ENCODE measurements at places on chromosomes 16 and 17.

- no peak for DNase-seq
These were observed 4.5 kb upstream of the CA4 start for GRCh38 chr17:60145006-60145935.

GRCh38 chr17:40615068-40615840 is 32.4 kb downstream of the SMARCE1 start:
- peak; percentile 74 for DNase-seq

GRCh38 chr16:50742576-50743200 is 802 bp downstream of the CYLD start:
- peak; percentile 84 for DNase-seq

DNA sequence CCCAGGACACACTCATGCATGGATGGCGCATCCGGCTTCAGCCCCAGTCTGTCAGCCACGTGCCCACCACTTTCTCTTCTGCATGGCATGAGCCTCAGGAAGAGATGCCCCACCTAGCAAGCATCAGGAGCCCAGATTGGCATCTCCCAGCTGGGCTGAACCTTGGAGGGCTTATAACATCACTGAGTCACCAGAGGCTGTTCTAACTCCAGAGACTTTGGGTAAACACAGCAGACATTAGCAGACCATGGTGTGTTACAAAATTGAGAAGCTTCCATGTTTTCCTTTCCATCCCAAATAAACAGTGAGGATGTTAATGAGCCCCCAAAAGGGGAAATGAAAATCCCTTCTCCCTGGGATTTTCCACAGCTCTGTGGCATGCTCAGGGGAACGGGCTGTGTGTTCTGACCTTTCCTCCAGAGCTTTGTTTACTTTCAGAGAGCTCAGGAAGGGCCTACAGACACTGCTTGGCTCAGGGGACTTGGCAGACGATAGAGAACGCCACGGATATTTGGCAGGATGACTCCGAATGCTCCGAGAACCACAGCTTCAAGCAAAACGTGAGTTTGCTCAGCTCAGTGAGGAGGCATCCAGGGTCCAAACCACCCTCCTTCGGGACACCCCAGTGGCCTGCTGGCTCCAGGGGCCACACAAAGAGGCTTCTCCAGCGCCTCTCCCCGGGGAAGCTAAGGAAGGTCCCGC is 16.5 kb downstream of the GLP2R start:
- no peak for DNase-seq

GRCh38 chr16:78884204-78884603 is 716.3 kb downstream of the MAF start:
- no peak for DNase-seq

GRCh38 chr17:50173335-50173941 is 7.6 kb downstream of the SGCA start:
- DNase-seq, result no peak

DNA sequence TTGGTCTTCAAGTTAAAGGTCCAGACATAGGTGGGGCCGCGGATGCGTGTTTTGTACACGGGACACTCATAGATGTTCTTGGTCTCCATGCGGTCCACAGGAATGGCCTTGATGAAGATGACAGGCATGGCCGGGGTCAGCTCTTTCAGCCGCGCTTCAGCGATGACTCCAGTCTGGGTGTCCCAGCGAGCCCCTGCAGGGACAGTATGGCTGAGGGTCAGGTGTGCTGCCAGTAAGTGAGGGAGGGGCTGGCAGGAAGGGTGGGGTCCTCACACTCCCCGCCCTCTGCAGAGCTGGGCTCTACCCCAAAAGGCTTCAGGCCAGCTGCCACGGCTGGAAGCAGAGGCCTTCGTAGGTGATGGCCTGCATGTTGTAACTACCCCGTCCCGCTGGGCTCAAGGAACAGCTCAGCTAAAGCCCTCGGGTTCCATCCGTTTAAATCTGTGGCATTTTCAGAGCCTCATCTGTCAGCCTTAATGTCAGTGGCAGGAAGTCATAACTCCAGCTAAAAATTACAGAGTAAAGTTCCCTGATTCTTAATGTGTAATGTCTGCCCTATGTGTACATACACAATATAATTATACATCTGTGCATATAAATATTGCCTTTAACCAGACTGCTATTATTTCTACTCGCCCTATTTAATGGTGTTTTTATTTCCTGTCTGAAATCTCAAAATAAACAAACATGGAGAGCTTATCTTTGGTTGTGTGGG is 45.7 kb downstream of the PGS1 start:
- no peak for DNase-seq

GRCh38 chr17:75114552-75115314 is 5.0 kb downstream of the ARMC7 start:
- no peak for DNase-seq

- no peak for DNase-seq
These were observed 9.2 kb downstream of the ALOXE3 start for GRCh38 chr17:8108972-8109660.

GRCh38 chr17:38753071-38753506 is 548 bp downstream of the PSMB3 start:
- DNase-seq, result no peak

DNA sequence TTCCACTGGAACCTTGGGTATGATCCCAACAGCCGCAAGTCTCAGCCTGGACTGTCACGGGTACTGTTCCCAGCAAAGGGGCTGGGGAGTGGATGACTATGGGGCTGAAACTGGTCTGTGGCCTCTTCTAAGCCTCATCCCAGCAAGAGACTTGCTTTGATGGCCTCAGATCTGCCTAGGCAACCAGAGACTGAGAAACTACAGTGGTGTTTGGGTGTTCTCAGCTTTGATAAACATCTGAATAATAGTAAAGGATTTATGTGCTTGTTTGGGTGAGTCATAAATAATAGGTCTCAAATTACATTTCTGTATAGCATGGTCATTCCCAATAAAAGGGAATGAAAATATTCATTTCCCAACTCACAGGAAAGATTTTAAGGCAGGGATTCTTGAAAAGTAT is 30.2 kb upstream of the ULK2 start:
- DNase-seq, result no peak

DNA sequence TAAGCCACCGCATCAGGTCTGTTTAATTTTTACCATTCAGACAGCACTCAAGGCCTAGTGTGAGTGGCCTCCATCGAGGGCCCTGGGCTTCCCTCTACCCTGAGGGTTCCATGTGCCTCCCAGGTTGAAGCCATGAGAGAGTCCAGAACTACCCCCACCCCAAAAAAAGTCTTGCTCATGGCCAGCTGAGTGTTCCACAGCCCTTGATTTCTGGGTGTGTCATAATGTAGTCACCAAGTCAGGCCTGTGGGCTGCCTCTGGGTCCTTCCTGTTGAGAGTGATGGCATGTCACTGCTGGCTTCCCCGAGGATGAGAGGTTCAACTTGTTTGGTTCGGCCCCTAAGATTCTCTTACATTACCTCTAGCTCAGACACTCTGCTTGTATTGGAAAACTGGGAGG is 100.6 kb downstream of the PITPNC1 start:
- peak; percentile 78 for DNase-seq

DNA sequence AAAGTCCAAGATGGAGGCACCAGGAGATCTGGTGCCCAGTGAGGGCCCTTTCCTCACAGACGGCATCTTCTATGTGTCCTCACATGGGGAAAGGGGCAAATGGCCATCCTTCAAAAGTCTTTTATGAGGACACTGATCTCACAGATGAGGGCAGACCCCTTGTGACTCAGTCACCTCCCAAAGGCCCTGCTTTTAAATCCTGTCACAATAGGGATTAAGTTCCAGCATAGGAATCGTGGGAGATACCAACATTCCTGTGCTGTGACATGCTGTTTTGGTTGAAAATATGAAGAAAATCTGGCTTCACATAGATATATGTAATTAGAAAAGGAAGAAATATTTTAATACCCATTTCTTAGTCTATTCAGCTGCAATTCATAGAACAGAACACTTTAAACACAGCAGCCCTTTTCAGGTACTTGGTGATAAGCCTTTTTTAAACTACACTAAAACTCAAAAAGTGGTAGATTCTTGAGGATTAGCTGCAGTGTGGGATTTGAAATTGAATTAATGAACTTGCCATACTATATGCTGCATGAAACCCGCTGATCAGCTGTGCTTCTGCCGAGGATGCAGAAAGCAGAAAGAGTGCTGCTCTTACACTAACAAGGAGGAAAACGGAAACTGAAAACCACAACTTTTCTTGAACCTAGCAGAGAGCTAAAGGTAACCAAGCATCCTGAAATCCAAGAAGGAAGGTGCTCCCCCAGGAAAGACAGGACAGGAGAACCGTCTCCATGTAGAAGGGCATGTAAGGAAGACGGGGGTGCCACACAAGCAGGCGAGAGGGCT is 32.7 kb downstream of the VPS53 start:
- no peak for DNase-seq

GRCh38 chr17:80478487-80479245 is 2.3 kb upstream of the NPTX1 start:
- no peak for DNase-seq

GRCh38 chr17:38457577-38458371 is 29.5 kb downstream of the ARHGAP23 start:
- DNase-seq, result no peak

- DNase-seq, result peak; percentile 89
These were observed 38.6 kb downstream of the USP10 start for GRCh38 chr16:84738255-84739038.

- no peak for DNase-seq
These were observed 39.5 kb upstream of the CIBAR2 start for GRCh38 chr16:85151603-85152413.

DNA sequence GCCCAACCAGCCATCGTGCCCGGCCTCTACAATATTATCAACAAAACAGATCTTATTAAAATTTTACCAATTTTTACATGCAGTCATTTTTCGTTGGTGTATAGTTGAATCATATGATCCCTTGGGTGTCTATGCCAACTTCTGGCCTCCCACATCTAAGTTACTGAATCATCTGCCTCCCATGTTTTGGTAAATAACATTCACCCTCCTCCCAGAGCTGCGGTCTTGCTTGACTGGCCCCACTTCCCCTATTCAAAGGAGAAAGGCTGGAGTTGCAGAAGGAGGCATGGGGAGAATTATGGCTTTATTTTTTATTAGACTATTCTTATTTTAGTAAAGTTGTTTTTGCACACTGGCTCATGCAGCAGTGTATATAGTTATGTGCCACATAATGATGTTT is 18.5 kb upstream of the CCL23 start:
- DNase-seq, result no peak

DNA sequence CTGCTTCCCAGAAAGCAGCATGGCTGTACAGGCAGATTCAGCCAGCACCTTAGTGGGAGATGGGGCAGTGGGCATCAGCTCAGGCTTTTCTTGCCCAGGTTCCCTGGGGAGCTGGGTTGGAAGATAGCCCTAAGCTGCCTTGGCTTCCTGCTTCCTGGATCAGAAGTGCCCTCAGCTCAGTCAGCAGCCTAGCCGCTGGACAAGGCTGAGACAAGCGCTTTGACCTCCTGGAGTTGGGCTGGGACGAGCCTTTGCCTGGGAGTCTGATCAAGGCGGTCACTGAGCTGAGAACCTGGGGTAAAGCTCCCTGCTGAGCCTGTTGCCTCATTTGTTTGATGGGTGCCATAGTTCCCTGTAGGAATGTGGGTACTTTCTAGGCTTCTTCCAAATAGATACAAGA is 190.0 kb downstream of the RAB11FIP4 start:
- DNase-seq, result no peak

GRCh38 chr16:88681084-88681680 is 5.1 kb downstream of the SNAI3 start:
- DNase-seq, result peak; percentile 81

DNA sequence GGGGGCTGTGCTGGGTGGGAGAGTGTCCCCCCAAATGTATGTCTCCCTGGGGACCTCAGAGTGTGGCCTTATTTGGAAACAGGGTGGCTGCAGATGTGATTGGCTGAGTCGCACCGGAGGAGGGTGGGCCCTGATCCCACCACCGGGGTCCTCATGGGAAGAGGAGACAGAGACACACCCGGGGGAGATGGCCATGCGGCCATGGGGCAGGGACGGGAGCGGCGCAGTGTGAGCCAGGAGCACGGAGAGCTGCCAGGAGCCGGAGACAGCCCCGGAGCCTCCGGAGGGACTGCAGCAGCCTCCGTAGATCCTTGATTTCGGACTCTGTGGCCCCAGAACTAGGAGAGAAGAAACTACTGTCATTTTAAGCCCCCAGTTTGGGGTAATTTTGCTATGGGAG is 1.6 kb upstream of the CIBAR2 start:
- no peak for DNase-seq

DNA sequence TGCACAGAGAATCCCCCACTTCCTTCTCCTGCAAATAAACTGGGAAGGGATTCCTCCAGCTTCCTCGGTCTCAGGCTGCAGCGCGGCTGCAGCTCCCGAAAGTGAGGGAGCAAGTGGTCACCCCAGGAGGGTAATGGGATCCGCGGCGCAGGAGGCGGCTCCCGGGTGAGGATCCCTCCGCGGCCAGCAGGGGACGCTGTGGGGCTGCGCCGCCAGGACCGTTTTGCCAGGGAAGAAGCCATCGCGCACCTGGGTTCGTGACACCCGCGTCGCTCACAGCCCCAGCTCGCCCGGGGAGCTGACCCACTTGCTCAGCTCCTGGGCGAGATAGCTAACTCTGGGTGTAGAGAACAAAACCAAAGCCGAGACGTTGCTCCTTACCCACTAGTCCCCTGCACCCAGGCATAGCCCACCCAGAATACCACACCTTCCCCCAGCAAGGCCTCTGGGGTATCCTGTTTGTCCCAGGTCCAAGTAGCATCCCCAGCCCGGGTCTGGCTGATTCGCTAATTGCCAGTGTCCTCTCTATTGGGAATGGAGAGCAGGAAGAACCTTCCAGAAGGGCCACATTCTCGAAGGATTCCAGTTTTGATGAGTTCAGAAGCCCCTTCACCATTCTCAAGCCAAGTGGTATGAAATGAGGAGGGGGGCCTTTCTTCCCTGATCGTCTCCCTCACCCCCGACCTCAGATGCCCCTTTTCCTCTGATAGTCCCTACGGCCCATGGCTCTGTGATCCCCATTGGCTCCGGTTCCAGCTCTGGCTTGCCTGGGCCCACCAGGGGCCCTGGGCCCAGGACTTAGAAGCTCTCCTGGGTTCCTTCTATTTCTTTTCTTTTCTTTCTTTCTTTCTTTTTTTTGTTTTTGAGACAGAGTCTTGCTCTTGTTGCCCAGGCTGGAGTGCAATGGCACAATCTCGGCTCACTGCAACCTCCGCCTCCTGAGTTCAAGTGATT is 14.1 kb downstream of the CYGB start:
- peak; percentile 94 for DNase-seq

DNA sequence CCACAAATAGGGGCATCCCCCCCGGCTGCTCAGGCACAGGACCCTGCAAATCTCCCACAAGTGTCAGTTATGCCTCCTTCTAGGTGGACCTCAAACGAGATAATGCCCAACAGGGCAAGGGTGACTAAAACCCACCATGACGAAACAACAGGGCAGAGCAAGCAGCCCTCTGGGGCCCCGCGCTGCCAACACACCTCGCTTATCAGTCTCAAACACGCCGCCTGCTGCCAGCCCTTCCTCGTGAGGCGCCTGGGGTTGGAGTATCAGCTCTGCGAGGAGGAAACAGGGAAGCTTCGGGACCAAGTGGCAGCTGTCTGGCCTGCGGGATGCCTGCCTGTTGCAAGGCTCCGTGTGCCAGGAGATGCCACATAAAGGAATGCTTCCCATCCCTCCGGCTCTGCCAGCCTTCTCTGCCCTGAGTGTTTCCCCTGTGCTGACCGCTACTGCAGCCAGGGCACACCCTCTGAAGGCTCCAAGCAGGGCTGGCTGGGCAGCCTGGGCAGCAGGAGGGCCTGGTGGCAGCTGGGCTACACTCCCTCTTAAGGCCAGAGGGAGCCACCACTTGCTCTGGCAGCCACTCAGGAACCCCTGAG is 2.5 kb downstream of the SMIM5 start:
- no peak for DNase-seq

Data from activated effector memory CD4-positive, alpha-beta T cell treated with anti-CD3 and anti-CD28 coated beads, Interleukin-2, amount 50 U/mL, for 16 hours (primary cell).